ENCODE measurements at places on chromosomes 16 and 17.

GRCh38 chr17:73192206-73192893, 505 bp upstream of the COG1 start:
- peak; percentile 51 for DNase-seq

DNA sequence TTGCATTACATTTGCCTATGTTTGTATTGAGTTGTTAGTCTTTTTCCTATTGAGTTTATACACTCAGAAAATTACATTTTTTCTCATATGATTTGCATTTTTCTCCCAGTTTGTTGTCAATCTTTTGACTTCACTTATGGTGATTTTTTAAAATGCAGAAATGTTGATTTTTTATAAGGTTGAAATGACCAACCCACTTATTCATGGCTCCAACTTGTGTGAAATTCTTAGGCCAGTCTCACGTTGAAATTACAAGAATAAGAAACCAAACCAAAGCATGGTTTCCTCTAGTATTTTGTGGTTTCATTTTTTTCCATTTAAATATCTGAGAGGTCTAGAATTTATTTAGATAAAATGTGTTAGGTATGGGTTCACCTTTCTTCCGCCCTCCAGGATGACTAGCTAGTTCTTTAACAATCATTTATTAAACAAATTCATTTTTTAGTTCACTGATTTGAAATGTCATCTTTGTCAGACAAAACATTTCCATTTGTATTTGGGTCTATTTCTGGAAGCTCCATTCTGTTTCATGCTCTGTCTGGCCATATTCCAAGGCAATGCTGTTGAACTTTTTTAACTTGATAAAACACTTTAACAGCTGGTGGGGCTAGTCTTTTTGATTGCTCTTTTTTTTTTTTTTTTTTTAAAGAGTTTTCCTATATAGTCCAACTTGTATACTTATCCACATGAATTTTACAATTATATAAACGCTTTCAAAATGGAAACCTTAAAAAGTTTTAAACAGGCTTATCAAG, 40.0 kb downstream of the FAM20A start:
- no peak for DNase-seq

- DNase-seq, result no peak
These were observed 62.4 kb upstream of the TBX2 start for GRCh38 chr17:61337290-61337689.

- no peak for DNase-seq
These were observed 5.3 kb upstream of the TMEM100 start for GRCh38 chr17:55727920-55728319.

GRCh38 chr17:48678141-48678971, 44.0 kb downstream of the PRAC1 start:
- peak; percentile 48 for DNase-seq

DNA sequence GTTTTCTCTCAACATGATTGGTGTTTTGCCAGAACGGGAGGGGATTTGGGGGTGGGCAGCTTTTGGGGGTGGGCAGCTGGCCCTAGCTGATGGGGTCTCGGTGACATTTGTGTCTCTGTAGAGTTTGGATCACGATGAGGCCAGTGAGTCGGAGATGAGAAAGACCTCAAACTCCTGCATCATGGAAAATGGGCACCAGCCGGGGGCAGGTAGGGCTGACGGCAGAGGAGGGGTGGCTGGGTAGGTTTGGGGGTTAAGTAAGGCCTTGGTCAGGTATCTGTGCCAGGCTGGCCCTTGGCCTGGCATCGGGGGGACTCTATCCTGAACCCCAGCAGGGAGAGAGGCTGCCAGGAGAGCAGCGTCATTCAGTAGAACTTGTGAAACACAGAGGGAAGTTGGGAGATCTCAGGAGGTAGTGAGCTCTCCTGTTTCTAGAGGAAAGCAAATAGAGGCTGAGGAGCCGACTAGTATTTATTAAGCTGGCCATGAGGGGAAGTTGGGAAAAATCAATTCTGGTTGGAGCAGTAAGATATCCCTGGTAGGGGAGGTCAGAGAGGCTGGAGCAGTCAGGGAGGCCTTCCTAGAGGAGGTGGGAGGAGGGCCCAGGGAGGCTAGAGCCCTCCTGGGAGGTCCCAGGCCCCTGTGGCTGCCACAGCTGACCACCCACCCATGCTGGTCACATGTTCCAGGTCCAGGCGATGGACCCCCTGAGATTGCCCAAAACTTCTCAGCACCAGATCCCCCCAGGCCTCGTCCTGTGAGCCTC, 8.1 kb downstream of the SMTNL2 start:
- no peak for DNase-seq

DNA sequence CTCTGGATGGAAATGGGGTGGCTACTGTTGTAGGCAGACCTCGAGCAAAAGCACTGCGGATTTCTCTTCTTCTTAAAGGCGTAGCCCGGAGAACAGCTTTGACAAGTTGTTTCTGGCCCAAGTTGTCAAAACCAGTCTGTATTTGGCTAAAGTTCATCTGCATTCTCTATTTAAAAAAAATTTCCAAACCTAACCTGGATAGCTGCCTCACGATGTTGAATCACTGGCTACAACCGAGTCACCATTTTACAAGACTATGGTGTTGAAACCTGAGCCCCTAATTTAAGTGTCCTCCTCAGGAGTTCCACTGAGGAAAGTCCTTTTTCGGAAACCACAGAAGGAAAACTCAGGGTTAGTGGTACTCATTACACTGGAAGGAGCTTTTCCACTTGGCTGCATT, 1.5 kb downstream of the SLC16A6 start:
- DNase-seq, result no peak

DNA sequence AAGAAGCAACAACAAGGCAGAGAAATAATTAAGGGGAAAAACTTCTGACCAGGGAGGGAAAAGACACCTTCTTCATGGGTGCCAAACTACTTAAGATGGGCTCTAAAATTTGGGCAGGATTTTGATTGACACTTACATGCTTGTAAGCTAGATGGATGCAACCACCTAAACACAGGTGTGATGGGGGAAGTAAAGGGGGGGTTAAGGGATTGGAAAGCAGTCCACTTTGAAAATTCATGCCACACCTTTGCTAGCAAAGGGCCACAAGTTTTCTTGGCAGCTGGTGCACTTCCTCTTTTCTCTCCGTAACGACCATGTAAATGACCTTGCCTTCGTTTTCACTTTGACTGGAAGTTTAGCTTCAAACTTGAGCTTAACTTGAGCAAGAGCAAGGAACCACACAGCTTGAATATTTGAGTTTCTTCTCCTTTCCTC, 14.3 kb upstream of the PRKAR1A start:
- DNase-seq, result peak; percentile 59

GRCh38 chr16:67910158-67910557, 17.1 kb downstream of the PSKH1 start:
- DNase-seq, result no peak

- no peak for DNase-seq
These were observed 24.9 kb downstream of the ERCC4 start for GRCh38 chr16:13944816-13945215.

DNA sequence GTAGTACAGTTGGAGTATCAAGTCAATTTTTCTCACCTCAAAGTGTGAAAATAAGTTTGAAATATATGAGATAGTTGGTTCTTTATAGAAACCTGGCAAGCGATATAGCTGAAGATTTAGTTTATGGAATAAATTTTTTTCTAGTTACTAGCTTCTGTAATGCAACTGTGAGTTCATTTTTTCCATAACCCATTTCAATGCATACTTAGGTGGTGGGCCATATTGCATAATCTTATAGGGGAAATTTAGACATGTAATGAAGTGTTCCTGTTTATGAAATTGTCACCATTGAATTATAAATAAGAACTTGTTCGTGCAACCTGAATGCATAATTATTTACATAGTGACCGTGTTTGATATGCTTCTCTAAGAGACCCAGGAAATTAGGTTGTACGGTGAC, 9.0 kb downstream of the MOSMO start:
- no peak for DNase-seq

DNA sequence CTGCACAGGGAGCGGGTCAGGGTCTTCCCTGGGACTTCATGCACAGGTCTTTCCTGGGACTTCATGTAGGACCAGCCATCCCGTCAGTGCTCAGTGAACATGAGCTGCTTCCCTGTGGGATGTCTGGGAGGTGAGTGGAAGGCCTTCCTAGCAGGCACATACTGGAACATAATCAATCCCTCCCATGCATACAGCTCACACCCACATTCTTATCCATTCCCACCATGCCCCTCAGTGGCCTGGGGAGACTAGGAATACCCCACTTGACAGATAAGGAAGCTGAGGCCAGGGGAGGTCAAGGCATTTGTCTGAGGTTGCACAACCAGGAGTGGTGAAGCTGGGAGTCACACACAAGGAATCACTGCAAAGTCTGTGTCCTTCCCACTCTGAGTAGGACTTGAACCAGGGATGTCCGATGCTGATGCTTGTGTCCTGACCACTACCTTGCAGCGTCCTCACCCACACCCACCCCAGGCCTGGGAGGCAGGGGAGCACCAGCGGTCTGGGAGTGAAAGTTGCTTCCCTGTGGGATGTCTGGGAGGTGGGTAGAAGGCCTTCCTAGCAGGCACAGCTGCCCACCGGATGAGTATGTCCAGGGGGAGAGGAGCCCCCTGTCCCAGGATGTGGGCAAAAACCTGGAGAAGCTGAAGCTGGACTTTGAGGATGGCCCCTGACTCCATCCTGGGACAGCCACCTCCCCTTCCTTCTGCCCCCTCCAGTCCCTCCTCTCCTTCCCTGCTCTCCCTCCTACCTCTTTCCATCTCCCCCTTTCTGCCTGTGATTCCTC, 1.0 kb upstream of the NLRC5 start:
- DNase-seq, result no peak

GRCh38 chr17:75135946-75136345, 4.4 kb upstream of the NT5C start:
- no peak for DNase-seq

DNA sequence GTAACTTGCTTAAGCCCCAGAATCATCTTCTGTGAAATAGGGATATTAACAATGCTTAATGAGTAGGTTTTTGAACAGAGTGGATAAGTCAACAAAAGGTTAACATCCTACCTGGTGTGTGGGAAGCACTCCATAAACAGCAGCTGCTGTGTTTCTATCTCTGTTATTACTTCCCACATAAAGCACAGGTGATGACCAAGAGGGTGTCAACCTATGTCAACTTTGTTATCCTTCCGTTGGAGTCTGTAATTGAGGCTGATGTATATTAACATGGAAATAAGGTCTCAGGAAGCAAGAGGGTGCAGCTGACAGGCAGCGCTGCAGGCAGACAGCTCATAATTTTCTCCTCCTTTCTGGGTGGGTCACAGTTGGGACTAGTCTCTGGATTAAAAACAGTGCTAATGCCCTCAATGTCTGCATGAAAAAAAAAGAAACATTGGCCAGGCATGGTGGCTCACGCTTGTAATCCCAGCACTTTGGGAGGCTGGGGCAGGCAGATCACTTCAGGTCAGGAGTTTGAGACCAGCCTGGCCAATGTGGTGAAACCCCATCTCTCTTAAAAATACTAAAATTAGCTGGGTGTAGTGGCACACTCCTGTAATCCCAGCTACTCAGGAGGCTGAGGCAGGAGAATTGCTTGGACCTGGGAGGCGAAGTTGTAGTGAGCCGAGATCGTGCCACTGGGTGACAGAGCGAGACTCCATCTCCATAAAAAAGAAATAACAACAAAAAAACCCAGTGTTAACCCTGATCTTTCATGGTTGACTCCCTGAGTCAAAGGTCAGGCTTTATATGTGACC, 269.6 kb downstream of the SNX29 start:
- DNase-seq, result no peak

- no peak for DNase-seq
These were observed 743.6 kb downstream of the KCNJ2 start for GRCh38 chr17:70912716-70913485.

DNA sequence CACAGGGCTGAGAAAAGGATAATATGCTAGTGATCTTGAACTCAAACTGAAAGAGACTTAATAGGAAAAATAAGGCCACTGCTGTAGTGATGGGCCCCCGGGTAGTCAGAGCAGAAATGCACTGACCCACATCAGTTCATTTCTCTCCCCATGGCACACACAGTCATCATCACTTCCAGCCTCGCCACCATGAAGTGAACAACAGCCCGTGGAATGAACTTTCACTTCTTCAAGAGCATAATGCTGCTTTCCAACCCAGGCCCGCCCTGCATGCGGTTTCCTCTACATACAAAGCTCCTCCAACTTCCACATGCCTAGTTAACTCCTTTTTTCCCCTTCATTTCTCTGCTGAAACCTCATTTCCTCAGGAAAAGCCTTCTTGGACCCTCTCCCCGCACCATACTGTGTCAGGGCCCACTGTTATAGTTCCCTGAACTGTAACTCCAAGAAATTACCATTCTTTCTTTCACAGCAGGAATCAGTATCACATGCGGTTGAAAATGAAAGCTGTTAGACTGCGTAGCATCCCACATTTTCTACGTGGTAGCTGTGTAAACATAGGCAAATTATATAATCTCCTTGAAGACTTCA, 65.8 kb upstream of the SMIM36 start:
- DNase-seq, result peak; percentile 50
